ENCODE measurements at places on chromosomes 4 and X. TPM values are rescaled to one million over a fixed set of nuclear protein-coding genes. Genes with fewer than 3 reads are reported as not detected.

Gene NAT8L
- 13.6 TPM for total RNA-seq

Gene BEX5
- not detected for total RNA-seq

Gene PNMA5
- total RNA-seq: not detected

Gene GBA3
- total RNA-seq: not detected

Gene SPARCL1
- not detected for total RNA-seq

Gene IL13RA2
- total RNA-seq: not detected

Gene TENM3
- total RNA-seq: 1.6 TPM

Gene CENPI
- 9.9 TPM for total RNA-seq

Gene DRD5
- 0.03 TPM for total RNA-seq

Gene SSX5
- total RNA-seq: not detected

Gene MSANTD1
- 0.21 TPM for total RNA-seq

Gene MAGEA11
- not detected for total RNA-seq

Gene KIAA0232
- total RNA-seq: 16.7 TPM

Gene FAM9B
- not detected for total RNA-seq

Gene GAGE13
- total RNA-seq: not detected

Gene MAML3
- total RNA-seq: 11.6 TPM

Gene CFP
- total RNA-seq: 0.17 TPM

Gene DMD
- total RNA-seq: not detected

Gene FDCSP
- total RNA-seq: not detected

Gene LIMCH1
- 50.7 TPM for total RNA-seq

Gene KLHL4
- 5.8 TPM for total RNA-seq

Gene DCK
- 18.6 TPM for total RNA-seq

Gene PSAPL1
- 0.33 TPM for total RNA-seq

Gene SSX3
- not detected for total RNA-seq

Gene TMPRSS11F
- not detected for total RNA-seq

Gene MAP7D2
- total RNA-seq: 6.6 TPM

Gene MAGEC1
- total RNA-seq: not detected

Gene CYTL1
- total RNA-seq: not detected

Gene TMPRSS11E
- 0.09 TPM for total RNA-seq

Gene PWWP3B
- not detected for total RNA-seq

Gene SYP
- total RNA-seq: 2.8 TPM

Gene ACE2
- 0.06 TPM for total RNA-seq

Gene SMS
- total RNA-seq: 190 TPM

Gene MAGEA12
- total RNA-seq: 0.15 TPM

Gene RAPGEF2
- total RNA-seq: 12.6 TPM

Gene DCTD
- 86.5 TPM for total RNA-seq

Gene DIPK2B
- total RNA-seq: not detected

Gene FAM9C
- not detected for total RNA-seq

Gene ASB11
- not detected for total RNA-seq

Gene EDA
- 0.60 TPM for total RNA-seq

Gene PNMA6F
- 0.02 TPM for total RNA-seq

Gene SULT1B1
- total RNA-seq: 0.02 TPM

Gene FAM53A
- 0.84 TPM for total RNA-seq

Gene UCHL1
- 986 TPM for total RNA-seq

Gene FAM236B
- not detected for total RNA-seq

Gene PABPC1L2A
- total RNA-seq: not detected

Gene TLL1
- total RNA-seq: 0.22 TPM

Gene OPRPN
- total RNA-seq: not detected

Gene SMIM31
- not detected for total RNA-seq

Gene KLKB1
- total RNA-seq: not detected

Gene ARHGAP36
- total RNA-seq: not detected

Gene SLC38A5
- 0.38 TPM for total RNA-seq

Gene HTN1
- not detected for total RNA-seq

Gene ETDA
- total RNA-seq: not detected

Gene CT47C1
- total RNA-seq: not detected
